ENCODE measurements at places on chromosomes 2 and 18.

GRCh38 chr18:76493213-76494161 lies 1.6 kb downstream of the ZNF516 start:
- DNase-seq: no peak

DNA sequence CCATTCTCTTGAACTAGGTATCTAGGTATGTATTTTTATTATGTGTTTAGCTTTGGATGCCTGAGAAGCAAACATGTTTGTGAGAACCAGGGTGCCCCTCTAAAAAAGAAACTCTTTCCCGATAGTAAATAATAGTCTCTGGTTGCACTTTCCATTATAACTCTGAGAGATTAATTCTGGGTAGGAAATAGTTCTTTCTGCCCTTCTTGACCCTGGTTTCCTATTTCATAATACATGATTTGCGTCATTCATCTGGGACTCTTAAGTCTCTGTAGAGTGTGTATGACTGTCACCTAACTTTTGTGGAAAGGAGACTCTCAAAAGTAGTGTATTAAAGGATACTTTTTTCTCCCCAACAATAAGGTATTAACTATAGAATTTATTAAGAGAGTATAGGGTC lies 31.5 kb downstream of the ACSL3 start:
- DNase-seq: no peak

DNA sequence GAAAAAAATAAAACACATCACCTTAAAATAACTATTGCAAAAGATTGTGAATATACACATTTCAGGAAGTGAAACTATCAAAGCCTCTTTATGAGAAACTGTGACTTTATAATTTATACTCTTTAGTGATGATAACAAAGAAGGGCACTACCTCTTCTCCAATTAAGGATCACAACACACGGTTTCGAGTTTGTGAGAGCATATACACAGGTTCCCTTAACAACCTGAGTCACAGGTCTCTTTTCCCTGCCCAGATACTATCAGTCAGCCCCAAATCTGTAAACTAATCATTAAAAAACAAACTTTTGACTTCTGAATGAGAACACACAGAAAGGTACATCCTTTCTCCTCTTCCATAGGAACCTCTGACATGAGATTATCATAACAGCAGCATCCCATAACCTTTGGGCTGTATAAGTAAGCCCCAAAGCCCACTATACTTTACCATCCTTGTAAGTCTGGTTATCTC lies 44.9 kb downstream of the PTPN2 start:
- DNase-seq: no peak

- no peak for DNase-seq
Observed at GRCh38 chr2:219274361-219274921, 4.7 kb upstream of the DNAJB2 start.

- DNase-seq: no peak
Observed at GRCh38 chr2:5353565-5353964, 338.6 kb upstream of the SOX11 start.

DNA sequence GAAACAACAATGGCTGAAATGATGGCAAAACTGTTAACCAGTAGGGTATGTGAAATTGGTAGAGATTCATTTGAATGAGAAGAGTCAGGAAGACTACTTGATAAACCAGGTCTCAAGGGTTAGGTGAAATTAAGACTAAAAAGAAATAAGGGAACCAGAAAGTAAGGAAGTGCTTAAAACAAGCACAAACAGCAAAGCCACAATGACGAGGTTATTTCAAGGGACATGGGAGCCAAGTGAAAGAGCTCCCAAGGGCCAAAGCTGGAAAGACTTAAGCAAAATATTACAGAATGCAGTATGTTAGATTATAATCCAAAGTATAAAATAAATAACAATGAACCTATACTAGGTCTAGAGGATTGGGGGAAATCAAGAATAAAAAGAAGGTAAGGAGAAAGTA lies 19.3 kb upstream of the CD302 start:
- DNase-seq: no peak

DNA sequence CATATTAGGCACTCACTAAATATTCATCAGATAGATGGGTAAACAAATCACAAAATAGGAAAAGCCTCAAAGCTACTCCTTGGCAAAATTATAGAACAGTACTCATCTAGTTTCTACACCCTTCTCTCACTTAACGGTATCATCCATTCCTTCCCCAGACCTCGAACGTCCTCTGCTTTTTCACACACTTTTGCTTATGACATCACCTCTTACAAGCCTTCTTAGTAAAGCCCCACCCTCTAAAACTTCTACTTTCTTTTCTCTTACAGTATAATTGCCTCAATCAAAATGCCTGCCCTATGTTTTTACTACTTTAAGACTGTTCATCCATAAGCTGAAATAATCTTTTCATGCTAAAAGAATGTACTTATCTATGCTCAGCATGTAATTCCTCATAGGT lies 8.1 kb downstream of the CHN1 start:
- DNase-seq: no peak

- DNase-seq: no peak
Observed at GRCh38 chr2:33491441-33492084, 15.1 kb downstream of the RASGRP3 start.

DNA sequence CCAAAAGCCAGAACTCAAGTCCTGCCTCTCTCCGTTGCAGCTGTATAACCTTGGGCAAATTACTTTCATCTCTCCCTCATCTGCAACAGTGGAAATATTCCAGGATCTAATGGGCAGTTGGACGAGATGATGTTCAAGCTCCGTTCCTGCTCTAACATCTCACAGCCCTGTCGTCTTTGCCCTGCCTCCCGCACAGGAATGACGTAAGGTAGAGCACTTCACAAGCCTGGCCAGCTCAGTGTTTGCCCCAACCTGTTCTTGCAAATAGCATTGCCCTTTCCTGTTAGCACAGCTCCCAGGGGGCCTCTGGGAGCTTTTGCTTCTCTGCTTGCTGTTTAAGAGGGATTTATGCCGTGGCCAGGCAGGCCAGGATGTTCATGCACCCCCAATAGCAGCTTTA lies 107.9 kb downstream of the KLHL29 start:
- no peak for DNase-seq

DNA sequence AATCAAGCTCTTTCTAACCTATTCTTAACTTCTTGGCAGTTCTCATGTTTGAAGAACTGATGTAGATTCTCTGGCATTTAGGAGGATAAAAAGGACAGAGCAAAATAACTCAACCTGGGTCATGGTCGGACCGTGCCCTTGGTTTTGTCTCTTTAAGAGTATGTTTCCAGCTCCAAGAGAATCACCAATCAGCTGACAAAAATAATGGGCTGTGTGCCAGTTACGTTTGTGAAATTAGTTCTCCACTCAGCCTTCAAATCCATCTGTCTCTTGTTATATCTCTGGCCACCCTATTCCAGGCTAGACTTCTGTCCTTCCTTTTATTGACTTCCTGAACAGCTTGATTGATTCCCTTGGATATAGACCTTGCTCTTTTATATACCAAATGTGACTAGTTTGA lies 225.7 kb downstream of the EPHA4 start:
- DNase-seq: no peak

- DNase-seq: no peak
Observed at GRCh38 chr2:65383541-65384488, 48.6 kb downstream of the SPRED2 start.
